Fibroblast of skin of scalp (primary cell): ENCODE measurements at places on chromosomes 3 and 15.
A peak's percentile ranks its signal among the peaks of the same experiment; 100 is the strongest.

GRCh38 chr3:156214676-156215075 is 94.3 kb downstream of the KCNAB1 start:
- DNase-seq, result no peak

DNA sequence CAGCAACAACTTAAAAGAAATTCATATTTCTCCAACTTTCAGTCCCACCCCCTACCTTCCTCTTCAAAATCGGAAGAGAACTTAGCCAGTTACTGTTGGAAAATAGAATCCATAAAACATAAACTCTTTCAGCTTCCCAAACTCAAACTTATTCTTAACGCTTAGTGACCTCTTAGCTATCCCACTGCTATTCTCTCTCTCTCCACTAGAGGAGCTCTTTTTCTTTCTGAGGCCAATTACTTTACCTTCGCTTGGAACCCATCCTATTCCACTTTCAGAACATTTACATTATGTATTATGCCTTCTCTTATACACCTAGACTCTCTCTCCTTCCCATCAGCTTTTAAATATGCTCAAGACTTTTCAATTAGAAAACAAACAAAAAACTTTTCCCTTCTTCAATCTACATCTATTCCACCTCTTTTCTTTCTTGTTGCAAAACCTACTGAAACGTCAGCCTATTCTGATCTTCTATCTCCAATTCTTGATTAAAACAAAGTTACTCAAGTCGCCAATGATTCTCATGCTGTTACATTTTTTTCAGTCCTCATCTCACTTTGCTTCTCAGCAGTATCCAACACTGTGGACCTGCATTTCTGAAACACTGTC is 13.4 kb upstream of the GHSR start:
- peak; percentile 34 for DNase-seq

GRCh38 chr3:58242340-58242739 is 4.7 kb downstream of the ABHD6 start:
- no peak for DNase-seq

GRCh38 chr3:190192739-190193138 is 72.0 kb upstream of the P3H2 start:
- DNase-seq, result no peak

DNA sequence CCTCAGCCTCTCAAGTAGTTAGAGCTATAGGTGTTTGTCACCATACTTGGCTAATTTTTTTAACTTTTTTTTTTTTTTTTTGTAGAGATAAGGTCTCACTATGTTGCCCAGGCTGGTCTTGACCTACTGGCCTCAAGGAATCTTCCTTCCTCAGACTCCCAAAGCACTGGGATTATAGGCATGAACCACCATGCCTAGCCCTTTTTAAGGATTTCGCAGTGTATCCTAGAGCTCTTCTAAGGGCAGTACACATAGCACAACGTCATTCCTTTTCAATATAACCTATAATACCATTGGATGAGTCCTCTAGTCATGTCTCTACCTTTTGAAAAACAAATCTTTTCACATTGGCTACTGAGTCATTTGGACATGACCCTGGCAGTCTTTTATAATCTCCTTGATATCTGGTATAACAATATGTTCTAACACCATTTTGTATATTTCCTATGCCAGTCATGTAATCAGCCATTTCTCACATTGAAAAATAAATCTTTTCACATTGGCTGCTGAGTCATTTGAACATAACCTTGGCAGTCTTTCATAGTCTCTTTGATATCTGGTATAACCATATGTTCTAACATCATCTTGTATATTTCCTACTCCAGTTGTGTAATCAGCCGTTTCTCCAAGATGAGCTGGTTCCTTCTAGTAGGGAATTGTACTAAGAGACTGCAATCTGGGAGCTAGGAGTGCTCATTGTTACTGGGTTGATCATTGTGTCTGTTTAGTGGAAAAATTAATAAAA is 944.7 kb downstream of the MCTP2 start:
- peak; percentile 1 for DNase-seq

GRCh38 chr3:58591517-58592510 is 14.6 kb upstream of the FAM107A start:
- DNase-seq, result no peak

DNA sequence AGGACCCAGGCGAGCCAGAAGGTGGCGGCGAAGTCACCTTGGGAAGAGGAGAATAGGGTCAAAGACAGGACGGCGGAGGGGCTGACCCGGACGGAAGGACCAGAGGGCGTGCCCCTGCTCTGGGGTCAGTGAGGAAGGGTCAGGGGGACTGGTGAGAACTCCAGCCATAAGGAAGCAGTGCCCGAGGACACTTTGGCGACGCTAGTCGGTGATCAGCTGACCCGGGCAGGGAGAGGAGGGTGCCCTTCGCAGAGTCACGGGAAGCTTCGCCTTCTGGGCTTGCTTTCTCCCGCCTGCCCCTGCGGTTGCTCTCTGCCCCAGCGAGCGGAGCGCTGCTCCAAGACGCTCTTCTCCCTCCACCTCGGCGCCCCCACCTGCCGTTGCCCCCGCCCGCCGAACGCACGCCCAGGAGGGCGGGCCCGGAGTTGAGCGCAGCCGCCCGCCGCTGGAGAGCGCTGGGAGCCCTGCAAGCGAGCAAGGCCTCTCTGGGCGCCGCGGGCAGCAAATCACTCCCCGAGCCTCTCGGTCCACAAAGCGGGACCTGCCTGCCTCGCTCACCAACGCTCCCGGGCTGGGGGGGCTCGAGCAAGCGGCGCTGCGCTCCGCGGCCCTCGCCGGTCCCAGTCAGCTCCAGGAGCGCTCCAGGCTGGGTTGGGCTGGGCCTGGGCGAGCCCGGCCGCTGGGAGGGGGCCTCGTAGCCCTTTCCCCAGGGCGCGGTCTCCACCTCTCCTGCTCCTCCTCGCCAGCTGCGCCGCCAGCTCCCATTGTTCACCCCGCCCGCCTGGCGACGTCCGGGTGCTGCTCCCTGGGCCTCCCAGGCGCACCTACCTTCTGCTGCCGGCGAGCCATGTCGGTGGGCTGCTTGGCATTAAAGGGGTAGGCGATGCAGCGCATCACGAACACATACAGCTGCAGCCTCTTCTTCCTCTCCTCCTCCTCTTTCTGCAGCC is 1.2 kb downstream of the CADPS start:
- DNase-seq, result peak; percentile 46

GRCh38 chr15:42088801-42089640 is 5.3 kb downstream of the PLA2G4D start:
- no peak for DNase-seq

- no peak for DNase-seq
Observed at GRCh38 chr3:62183969-62184368, 189.4 kb downstream of the FEZF2 start.

DNA sequence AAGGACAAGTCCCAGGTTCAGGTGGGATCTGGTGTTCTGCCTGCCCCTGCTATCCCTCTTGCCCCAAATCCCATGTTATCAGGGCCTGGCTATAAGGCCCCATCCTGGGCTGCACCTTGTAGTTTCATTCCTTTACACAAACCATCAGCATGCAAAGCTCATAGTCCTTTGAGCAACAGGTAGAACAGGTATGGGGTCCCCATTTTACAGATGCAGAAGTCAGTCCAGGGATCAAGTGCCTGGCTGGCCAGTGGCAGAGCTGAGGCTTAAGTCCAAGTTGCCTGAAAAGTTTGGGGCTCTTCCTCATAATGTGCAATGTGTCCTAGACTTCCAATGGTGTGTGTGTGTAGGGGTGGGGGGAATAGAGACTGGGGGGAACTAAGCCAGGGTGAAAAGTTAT is 11.9 kb downstream of the RBPMS2 start:
- DNase-seq, result no peak

DNA sequence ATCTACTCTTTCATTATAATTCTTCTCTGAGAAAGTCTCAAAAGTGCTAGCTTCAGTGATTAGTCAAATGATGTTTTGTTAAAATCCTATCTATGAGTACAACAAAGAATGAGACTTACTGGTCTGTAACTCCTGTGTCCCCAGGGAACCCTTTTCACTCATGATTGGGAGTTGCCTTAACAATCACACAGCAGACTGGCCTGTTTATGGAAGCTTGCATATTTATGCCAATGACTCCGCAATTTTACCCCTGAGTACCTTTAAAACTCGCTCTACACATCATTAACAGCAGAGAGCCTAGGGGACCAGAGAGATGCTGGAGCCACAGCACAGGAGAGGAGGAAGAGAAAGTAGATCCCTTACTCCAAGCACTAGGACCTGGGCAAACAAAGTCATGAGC is 628.1 kb downstream of the IGSF11 start:
- no peak for DNase-seq

- no peak for DNase-seq
Observed at GRCh38 chr3:177144922-177145321, 52.4 kb downstream of the TBL1XR1 start.

- peak; percentile 54 for DNase-seq
Observed at GRCh38 chr3:174408310-174408709, 450.8 kb upstream of the NAALADL2 start.

DNA sequence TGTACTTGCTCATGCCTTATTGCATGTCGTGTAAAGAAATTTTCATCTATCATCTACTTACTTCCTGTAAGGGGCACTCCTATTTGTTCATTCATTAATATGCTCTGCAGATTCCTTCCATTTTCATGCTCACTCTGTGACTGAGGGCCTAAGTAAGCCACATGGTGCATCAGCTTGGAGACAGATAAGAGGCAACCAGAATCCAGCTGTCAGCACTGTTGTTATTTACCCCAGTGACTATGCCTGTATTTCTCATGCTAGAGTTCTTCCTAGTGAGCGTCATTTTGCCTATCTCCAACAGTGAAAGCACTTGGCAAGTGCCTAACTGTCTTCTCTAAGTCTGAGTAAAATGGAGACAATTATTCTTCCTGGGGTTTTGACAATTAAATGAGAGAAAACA is 124.8 kb upstream of the ABI3BP start:
- DNase-seq, result no peak

DNA sequence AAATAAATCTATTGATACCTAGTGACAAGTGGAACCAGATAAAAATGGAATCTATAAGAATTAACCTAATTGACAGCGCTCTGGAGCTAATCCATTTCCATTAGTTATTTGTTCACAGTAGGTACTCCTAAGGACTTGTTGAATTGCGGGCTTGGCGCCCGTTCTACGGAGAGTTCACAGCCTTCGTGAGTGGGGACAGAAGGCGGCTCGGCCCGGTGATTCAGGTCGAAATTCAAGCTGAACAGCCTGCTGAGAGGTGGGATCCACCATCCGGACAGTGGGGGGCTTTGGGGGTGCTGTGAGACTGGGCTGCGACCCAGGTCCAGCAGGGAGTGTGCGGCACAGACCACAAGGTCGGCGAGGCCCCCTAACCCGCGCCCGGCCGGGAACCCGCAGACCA is 779 bp upstream of the CTNNB1 start:
- DNase-seq, result no peak

DNA sequence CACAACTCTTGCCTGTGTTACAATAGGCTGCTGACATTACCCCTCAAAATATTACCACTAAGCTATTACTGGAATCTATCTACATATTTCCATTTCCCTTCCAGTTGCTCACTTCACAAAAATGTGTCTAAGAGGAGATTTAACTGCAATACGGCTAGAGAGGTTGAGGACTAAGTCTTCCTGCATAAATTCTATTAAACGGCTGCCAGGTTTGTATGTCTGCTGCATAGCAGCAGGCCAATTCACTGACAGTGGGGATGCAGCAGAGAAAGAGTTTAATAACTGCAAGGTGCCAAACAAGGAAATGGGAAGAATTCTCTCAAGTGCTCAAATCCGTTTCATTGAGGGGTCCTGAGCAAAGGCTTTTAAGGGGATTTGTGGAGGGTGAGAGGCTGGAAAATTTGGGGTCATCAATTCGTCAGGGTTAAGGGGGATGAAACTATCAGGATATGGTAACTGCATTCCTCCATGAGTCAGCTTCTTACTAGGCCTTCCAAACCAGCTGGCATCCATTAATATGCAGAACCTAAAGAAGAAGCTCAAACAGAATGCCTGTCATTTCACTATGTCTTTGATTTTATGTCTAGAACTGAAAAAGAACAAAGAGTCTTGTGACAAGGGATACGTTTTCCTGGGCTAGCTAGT is 675.6 kb downstream of the TBL1XR1 start:
- peak; percentile 85 for DNase-seq

DNA sequence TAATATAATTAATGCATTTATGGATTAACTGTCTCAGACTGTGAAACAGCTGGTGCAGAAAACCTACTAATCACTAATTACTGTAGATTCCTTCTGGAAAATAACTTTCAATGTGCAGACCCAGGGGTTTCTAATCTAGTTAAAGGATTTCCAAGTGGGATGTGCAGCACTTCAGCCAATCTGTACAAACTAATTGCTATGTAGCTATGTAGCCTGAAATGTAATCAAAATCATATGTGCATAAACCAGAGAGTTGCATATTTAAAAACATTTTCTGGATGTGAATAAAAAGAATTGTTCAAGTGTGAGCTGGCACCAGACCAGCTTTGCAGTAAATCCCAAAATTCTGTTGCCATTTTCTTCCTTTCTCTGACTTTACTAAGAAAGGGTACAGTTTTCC is 127.5 kb upstream of the CD96 start:
- DNase-seq, result peak; percentile 6

DNA sequence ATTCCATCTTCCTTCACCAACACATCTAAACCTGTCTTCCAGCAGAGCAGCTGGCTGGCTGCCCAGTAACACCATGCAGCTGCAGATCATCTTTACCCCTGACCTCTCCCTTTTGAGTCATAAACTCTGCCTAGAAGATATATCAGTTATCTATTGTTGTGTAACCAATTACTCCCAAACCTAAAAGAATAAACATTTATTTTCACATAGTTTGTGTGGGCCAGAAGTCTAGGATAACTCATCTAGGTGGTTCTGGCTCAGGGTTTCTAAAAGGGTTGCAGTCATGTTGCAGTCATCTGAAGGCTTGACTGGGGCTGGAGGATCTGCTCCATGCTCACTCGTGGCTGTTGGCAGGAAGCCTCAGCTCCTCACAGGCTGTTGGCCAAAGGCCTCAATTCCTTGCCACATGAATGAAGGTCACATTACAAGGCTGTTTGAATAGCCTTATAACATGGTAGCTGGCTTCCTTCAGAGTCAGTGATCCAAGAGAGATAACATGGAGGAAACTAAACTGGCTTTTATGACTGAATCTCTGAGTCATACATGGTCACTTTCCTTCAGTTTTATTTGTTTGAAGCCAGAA is 92.8 kb downstream of the GOLIM4 start:
- DNase-seq, result peak; percentile 11

DNA sequence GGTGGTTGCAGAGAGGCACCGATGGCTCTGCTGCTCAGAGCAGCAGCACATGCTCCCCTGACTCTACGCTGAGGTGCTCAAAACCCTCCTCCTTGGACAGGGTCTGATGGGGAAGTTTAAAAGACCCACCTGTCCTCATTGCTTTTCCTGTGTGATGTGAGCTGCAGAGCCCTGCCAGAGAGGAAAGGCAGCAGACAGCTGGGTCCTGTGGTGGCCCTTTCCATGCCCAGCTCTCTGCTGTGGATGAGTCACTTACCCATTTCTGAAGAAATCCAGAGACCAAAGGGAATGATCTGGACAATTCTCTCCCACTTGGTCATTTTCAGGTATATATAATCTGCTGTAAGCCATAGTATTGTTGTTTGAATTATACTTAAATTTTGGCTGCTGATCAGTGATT is 121.7 kb downstream of the CHDH start:
- DNase-seq, result no peak
